ENCODE measurements at places on chromosomes 13 and 19. TPM values are rescaled to one million over a fixed set of nuclear protein-coding genes. Genes with fewer than 3 reads are reported as not detected.

Gene BRD4
- polyA plus RNA-seq: 11.5 TPM

Gene TPP2
- 52.3 TPM for polyA plus RNA-seq

Gene SIGLEC12
- polyA plus RNA-seq: not detected

Gene PDE4C
- not detected for polyA plus RNA-seq

Gene SRRM5
- polyA plus RNA-seq: not detected

Gene WDR88
- 0.27 TPM for polyA plus RNA-seq

Gene GAPDHS
- polyA plus RNA-seq: not detected

Gene KLK4
- not detected for polyA plus RNA-seq

Gene BRSK1
- not detected for polyA plus RNA-seq

Gene TEX101
- not detected for polyA plus RNA-seq

Gene KLK2
- not detected for polyA plus RNA-seq

Gene CLIP3
- polyA plus RNA-seq: not detected

Gene SLC46A3
- polyA plus RNA-seq: 35.9 TPM

Gene CD79A
- 85.1 TPM for polyA plus RNA-seq

Gene NXNL1
- not detected for polyA plus RNA-seq

Gene SMAD9
- 0.03 TPM for polyA plus RNA-seq

Gene FBXO27
- polyA plus RNA-seq: 0.17 TPM

Gene GIPC3
- 0.76 TPM for polyA plus RNA-seq

Gene ITM2B
- 1,292 TPM for polyA plus RNA-seq

Gene EDDM13
- 1.5 TPM for polyA plus RNA-seq

Gene C1QTNF9B
- not detected for polyA plus RNA-seq

Gene MED25
- 7.5 TPM for polyA plus RNA-seq

Gene ZNF550
- polyA plus RNA-seq: 4.1 TPM

Gene ZNF578
- 3.5 TPM for polyA plus RNA-seq

All from naive thymus-derived CD8-positive, alpha-beta T cell (primary cell).